ENCODE measurements at places on chromosomes 5 and 9. TPM values are rescaled to one million over a fixed set of nuclear protein-coding genes. Genes with fewer than 3 reads are reported as not detected.

DNA sequence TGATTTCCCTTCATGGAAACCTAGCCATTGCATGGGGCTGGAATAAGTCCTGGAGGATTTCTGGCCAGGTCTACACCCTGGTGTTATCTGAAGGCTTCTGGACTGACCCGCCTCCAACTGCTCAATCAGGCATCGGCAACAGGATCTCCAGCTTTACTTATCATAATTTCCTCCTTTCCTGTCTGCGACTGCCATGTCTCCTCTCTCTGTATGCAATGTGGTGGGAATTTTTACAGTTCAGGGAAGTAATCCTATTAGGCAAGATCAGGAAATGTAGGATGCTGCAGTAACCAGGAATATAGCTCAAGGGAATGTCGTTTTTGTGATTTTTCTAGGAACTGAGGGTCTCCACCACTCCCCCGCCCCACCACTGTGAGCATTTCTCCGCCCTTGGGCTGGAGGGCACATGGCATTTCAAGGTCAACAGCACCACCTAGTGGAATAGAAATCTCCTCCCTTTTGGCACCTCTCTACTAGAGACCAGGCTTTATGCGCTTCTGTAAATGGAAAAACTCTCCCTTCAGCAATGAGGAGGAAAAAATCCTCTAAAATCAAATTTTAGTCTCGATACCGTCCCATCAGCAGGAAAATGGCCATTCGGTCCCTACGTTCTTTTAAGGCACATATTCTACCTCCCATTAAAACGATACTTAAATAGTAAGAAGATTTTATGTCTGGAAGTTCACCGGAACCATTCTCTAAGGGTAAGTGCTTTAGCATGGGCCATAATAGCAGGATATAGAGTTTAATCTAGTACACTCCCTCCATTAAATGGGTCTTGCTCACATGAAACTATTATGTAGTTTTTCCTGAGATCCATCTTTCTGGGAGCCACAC lies 93.0 kb downstream of the YTHDC2 start:
- no peak overlapping the region for H3K4me3 ChIP-seq
- H3K27me3 ChIP-seq, result no peaks in the 10 kb centered on the region
- no peak overlapping the region for H3K27ac ChIP-seq
- H3K4me1 ChIP-seq, result no peaks in the 10 kb centered on the region
- no peaks in the 10 kb centered on the region for H3K36me3 ChIP-seq
- no peak for DNase-seq

ARHGEF39 gene
- 0.34 TPM for total RNA-seq

MRPS27 gene
- 48.7 TPM for total RNA-seq

DNA sequence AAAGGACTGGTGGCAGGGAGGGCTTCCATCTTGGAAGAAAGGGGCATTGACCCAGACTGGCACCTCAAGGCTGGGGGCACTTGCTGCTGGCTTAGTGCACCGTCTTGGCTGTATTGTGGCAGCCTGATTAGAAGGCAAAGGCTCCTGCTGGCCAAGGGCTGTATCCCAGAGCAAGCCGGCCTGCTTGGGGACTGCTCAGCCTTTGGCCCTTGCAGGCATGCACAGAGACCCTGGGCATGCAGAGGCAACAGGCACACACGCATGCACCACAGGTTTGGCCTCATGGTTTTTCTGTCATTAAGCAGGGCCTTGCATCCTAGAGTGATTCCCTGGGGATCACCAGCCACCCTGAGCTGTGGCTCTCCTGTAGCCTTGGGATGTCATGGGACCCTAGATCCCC lies 29.0 kb downstream of the PITX1 start:
- H3K36me3 ChIP-seq, result no peaks in the 10 kb centered on the region
- H3K27me3 ChIP-seq, result no peaks in the 10 kb centered on the region
- H3K4me1 ChIP-seq, result no peaks in the 10 kb centered on the region
- no peak overlapping the region for H3K27ac ChIP-seq
- DNase-seq, result no peak

DNA sequence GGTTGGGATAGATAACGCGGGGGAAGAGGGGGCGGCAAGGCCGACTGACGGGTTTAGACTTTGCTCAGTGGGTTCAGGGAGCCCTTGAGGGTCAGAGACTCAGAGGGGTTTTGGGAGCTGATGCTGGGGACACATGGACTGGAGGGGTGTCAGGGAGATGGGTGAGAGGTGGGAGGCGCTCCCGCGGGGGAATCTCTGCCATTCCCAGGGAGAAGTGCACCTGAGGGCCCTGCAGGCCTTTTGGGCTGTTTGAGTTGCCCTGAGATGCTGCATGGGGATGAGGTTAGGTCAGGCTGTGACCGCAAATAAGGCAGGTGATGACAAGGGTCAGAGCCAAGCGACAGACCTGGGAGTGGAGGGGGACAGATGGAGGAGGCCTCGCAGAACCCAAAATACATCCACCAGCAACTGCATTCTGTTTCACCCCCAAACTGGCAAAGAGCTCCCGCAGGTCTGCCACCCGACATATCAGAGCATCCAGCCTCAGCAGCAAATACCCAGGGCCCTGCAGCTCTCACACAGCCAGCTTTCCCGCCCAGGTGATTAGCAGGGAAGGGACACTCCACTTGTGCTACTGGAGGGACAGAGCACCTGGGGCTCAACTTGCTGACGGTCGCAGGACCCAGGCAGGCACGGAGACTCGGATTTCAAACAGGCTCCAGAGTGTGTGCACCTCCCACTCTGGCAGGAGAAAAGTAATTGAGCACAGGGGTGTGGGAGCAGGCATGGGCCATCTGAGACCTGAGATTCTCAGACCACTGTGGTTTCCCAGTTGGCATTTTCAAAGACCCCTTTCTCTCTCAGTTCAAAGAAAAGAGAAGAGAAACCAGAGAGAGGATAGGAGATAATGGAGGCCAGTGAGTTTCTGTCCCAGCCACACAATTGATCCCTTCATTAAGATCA lies 26.4 kb downstream of the TMOD1 start:
- peaks cover 13% of the 10 kb centered on the region for H3K4me1 ChIP-seq
- no peak overlapping the region for H3K4me3 ChIP-seq
- H3K27ac ChIP-seq, result no peak overlapping the region
- no peak for DNase-seq
- H3K27me3 ChIP-seq, result no peaks in the 10 kb centered on the region

F2RL2 gene
- 1.2 TPM for total RNA-seq

- H3K27me3 ChIP-seq, result no peaks in the 10 kb centered on the region
- H3K4me3 ChIP-seq, result no peak overlapping the region
- no peak for DNase-seq
- H3K36me3 ChIP-seq, result no peaks in the 10 kb centered on the region
Measured at GRCh38 chr9:6171667-6172066, 43.9 kb upstream of the IL33 start.

TXNDC8 gene
- not detected for total RNA-seq

DNA sequence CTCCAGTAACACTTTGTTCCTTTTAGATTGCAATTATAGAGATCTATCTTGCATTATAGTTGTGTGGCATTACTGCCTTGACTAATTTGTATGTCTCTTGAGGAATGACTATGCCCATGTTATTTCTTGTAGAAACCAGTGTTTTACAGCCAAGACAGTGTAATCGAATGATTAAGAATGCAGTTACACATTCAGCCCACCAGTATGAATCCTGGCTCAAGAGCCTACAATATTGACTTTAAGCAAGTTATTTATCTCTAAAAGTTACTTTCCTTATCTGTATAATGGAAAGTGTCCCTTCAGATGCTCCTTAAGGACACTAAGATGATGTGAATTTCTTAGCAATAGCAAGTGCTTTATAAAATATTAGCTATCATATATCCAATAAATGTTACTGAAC lies 9.7 kb upstream of the SNX24 start:
- DNase-seq, result no peak
- no peak overlapping the region for H3K4me3 ChIP-seq
- H3K27me3 ChIP-seq, result no peaks in the 10 kb centered on the region
- no peaks in the 10 kb centered on the region for H3K36me3 ChIP-seq
- no peaks in the 10 kb centered on the region for H3K4me1 ChIP-seq

DNA sequence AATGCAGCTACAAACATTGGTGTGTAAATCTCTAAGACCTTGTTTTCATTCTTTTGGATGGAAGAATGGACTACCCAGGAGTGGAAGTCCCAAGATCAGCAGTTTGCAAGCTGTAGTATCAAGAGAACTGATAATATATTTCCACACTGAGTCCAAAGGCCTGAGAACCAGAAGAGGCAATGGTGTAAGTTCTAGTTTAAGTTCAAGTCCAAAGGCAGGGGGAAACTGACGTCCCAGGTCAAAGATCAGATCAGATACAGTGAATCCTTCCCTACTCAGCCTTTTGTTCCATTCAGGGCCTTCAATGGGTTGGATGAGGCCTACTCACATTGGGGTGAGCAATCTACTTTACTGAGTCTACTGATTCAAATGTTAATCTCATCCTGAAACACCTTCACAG lies 80.3 kb upstream of the ERBIN start:
- no peaks in the 10 kb centered on the region for H3K36me3 ChIP-seq
- H3K27ac ChIP-seq, result no peak overlapping the region
- H3K27me3 ChIP-seq, result no peaks in the 10 kb centered on the region
- H3K4me1 ChIP-seq, result no peaks in the 10 kb centered on the region
- no peak for DNase-seq

DNA sequence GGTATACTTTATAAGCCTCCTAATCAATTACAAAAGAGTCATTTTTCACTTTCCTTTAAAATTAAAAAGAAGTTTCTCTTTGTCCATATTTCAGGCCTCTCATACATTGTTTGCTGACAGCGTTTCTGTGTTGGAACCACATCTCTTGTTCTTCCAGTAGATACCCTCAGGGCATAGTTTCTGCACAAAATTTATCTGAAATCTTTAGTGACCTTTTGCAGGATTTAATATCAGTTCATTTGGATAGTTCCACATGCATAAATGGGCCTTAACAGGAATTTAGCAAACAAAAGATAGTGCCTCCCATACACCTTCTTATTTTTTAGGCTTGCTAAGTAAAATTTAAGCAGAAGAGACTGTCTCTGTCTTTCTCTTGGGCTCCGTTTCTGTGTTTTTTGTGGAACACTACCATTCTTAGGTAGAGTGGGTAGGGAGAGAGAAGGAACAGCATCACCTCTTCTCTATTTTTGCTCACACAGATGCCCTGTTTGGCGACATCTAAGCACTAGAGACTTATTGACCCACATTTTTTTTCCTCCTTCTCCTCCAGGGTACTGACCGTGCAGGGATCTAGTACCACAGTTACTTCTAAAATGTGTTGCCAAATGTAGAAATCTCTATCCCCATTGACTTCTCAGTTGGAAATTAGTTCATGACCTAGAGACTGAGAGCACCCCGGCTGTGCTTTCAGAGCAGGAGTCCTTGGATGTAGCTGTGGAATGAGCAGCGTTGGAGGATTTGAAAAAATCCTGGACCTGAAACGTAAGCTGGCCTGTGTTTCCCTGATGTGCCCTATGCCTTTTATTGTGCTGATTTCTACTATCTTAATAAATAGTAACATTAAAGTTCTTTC lies 22.1 kb downstream of the ARHGAP26 start:
- H3K36me3 ChIP-seq, result no peaks in the 10 kb centered on the region
- H3K4me3 ChIP-seq, result no peak overlapping the region
- H3K27ac ChIP-seq, result no peak overlapping the region

Data from suprapubic skin (tissue), 4 donors.